ENCODE measurements at places on chromosomes 1 and 21. TPM values are rescaled to one million over a fixed set of nuclear protein-coding genes. Genes with fewer than 3 reads are reported as not detected.

The ANGPTL1 gene
- total RNA-seq, result 7.6 TPM

The SLC35D1 gene
- total RNA-seq, result 11.2 TPM

The TTC39A gene
- 9.6 TPM for total RNA-seq

The CASZ1 gene
- total RNA-seq, result 33.7 TPM

The PLPPR5 gene
- 1.2 TPM for total RNA-seq

The ADAMTS4 gene
- total RNA-seq, result 1.3 TPM

The CNR2 gene
- 0.12 TPM for total RNA-seq

The USH2A gene
- total RNA-seq, result 0.53 TPM

The HAO2 gene
- 30.5 TPM for total RNA-seq

The NPPB gene
- not detected for total RNA-seq

The NEK7 gene
- total RNA-seq, result 60.7 TPM

The LY9 gene
- total RNA-seq, result 0.93 TPM

The TAL1 gene
- total RNA-seq, result 17.2 TPM

The GUCA2B gene
- total RNA-seq, result not detected

Data from metanephros (tissue), 2 donors.